Activated CD4-positive, alpha-beta T cell treated with anti-CD3 and anti-CD28 coated beads for 4 hours (primary cell): ENCODE measurements at places on chromosomes 12 and 14.

DNA sequence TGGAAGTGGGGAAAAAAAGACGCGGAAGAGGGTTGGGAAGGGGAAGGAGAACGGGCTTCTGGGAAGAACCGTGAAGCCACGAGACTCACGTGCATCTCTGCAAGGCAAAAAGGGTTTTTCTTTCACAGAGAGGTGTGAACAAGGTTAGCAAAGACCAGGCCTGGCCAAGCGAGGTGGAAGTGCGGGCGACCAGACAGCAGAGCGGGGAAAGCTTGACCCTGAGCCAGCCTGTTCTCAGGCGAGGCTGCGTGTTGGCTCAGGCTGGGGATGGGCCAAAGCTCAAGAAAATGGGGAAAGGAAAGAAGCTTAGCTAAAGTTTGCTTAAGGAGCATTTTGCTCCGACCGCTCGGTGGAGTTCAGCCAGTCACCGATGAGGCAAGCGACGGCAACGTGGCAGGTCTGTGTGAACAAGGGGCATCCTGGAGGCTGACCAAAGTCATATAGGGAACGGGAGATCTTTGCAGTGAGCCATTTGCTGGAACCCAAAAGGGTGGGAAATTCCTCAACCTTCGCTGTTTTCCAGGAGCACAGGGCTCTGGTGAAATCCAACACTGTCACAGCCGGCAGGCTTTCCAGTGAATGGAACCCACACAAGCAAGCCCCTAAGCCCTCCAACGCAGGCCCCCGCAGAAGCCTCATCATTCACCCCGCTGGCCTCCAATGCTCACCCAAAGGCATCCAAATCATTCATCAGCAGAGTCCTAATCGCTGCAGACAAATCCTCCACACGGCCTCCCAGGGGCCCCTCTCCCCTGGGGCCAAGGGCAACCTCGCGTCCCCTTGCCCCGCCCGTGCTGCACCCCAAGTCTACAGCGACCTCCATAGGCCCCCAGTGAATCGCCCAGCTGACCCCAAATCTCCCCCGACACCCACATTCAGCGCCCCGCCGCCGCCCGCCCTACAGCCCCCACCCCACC, 754 bp downstream of the ZNF605 start:
- DNase-seq = no peak

DNA sequence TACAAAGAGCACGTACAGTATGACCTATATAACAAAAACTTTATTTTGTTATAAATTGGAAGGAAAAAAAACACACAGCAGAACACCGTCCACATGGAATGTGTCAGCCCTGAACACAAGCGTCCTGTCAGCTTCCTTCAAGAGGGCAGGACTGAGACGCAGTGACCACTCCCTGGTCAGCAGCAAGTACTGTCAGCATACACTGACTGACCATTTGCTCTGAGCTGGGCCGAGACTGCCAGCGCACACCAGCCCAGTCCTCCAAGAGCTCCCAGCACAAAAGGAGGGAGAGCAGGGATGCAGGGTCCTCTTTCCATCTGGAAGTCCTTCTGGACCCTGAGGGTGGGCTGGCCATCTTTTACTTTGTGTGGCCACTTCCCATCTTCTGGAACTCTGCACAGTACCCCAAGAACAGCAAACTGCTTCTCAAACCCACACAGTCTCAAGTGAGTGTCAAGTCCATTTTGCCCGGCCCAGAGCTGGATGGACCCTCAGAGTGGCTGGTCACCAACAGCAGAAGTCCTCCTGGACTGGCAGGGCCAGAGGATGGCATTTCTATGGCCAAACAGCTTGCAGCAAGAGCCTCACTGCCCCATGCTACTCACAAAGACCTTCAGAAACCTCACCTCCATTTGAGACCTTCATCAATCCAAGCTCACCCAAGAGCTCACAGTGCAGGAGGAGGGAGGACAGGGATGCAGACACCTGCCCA, 11.7 kb downstream of the CCDC88C start:
- no peak for DNase-seq

- DNase-seq = no peak
These were observed 64.0 kb upstream of the RIN3 start for GRCh38 chr14:92449404-92450181.

- no peak for DNase-seq
These were observed 115.4 kb upstream of the MYL2 start for GRCh38 chr12:111035578-111036301.

DNA sequence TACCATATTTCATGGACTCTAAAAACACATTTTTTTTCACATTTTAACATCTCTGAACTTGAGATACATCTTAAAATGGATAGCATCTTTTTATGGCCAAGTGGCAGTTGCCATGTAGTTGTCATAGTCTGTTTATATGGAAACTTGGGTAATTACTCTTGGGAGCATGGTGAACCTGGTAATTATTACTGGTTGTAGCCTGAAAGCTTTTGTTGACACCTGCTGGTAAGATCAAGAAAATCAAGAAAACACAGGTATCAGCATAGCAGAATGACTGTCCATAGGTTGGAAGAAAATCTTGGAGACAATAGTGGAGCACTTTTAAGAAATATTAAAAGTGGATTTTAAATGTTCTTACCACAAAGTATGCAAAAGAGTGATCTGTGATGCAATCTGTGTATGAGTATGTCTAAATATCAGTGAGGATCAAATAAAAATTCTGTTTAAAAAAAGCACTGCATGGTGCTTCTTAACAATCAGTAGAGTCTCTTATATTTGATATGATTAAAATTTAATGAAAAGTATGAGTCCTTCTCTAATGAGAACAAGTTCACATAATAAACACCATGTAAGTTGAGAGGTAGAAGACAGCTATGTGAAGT, 44.2 kb downstream of the TTC8 start:
- DNase-seq = no peak

DNA sequence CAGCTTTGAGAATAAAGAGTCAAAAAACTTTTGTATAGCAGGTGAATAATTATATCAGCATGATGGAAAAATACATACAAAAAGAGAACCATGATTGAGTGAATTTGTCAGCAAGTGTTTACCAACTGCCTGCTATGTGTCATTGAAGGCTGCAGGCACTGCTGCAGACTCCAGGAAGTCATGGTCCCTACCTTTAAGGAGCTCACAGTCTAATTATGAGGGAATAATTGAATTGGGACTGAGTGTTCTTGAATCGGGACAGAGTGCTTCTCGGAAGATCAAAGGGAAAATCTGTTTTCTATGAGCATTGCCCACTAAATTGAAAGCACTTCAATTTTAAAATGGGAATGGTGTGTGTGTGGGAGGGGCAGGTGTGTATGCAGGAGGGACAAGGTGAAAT, 9.5 kb downstream of the OR10AD1 start:
- DNase-seq = no peak

DNA sequence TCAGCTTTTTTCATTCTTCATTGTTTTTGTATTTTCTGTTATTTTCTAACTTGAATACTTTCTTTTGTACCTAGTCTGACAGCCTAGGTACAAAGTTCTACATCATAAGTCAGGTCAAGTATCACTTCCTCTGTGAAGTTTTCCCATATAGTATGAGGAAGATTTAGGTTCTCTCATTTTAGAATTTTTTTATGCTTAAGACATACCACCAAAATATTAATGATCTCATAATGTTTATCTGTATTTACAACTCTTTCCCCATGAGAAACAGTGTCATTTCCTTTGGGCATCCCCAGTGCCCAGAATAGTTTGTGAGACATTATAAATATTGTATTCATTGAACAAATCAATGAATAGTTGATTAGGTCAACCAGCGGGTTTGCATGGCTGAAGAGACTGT, 3.1 kb upstream of the ATF7IP start:
- no peak for DNase-seq

GRCh38 chr14:89382901-89383845, 33.9 kb downstream of the FOXN3 start:
- no peak for DNase-seq

- DNase-seq = no peak
These were observed 395.5 kb downstream of the ZFP36L1 start for GRCh38 chr14:68397371-68397811.

GRCh38 chr12:6987956-6988553, 17.3 kb downstream of the EMG1 start:
- DNase-seq = no peak

GRCh38 chr12:113899561-113900471, 66.3 kb downstream of the RBM19 start:
- DNase-seq = no peak

GRCh38 chr12:104371043-104371870, 67.7 kb downstream of the EID3 start:
- DNase-seq = no peak

GRCh38 chr14:30002859-30003258, 75.2 kb upstream of the PRKD1 start:
- no peak for DNase-seq
